ENCODE measurements at places on chromosomes 3 and 15.
A peak's percentile ranks its signal among the peaks of the same experiment; 100 is the strongest.

GRCh38 chr15:28993051-28993719 lies 107.4 kb downstream of the APBA2 start:
- DNase-seq: peak; percentile 69

- DNase-seq: no peak
These were observed 143.8 kb downstream of the GMNC start for GRCh38 chr3:190718671-190719070.

GRCh38 chr3:70517124-70517890 lies 204.9 kb upstream of the MDFIC2 start:
- no peak for DNase-seq

GRCh38 chr3:128950223-128950938 lies 43.5 kb downstream of the CFAP92 start:
- no peak for DNase-seq

DNA sequence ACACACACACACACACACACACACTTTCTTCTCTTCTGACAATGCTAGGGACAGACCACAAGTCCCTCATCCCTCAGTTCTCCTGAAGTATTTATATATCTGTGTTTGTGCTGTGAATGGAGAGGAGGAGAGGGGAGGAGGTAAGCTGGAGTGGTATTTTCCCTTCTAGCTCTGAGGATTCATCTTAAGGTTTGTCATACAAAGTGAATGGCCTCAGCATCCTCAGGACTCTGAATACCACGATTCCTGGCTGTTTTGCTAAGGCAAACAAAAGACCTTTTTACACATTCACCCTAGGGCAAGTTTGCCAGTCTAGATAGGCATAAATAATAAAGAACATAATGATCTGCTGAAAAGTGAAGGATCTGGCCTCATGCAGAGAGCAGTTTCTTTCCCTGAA lies 65.7 kb upstream of the CHMP2B start:
- no peak for DNase-seq

- DNase-seq: no peak
These were observed 95.8 kb upstream of the CCNL1 start for GRCh38 chr3:157255797-157256196.

DNA sequence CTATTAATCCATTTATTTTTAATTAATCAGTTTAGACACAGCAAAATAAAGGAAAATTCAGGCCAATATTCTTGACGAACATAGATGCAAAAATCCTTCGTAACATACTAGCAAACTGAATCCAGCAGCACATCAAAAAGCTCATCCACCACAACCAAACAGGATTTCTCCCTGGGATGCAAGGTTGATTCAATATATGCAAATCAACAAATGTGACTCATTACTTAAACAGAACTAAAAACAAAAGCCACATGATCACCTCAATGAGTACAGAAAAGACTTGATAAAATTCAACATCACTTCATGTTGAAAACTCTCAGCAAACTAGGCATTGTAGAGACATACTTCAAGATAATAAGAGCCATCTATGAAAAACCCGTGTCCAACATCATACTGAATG lies 364.1 kb upstream of the THBS1 start:
- DNase-seq: no peak

GRCh38 chr15:72205896-72206676 lies 8.5 kb upstream of the GRAMD2A start:
- DNase-seq: no peak

- DNase-seq: no peak
These were observed 3.3 kb downstream of the AMIGO3 start for GRCh38 chr3:49716169-49716568.

DNA sequence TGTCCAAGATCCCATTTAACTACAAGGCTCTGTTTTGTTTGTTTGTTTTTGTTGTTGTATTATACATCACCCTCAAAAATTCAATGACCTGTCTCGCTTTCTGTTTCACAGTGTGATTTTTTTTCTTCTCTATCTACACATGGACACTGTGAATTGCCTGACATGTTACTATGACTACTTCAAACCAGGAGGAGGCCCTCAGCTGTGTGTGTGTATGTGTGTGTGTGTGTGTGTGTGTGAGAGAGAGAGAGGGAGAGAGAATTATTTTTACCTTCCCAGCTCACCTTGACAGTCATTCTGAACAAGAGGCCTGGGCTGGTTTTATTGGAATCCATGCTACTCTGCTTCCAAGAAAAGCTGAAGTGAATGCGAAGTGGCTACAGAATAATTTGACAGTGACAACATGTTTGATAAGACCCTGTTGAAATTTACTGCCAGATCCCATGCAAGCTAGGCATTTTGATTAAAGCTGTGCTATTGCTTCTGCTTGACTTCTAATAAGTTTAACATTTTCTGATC lies 841.4 kb downstream of the NSUN3 start:
- no peak for DNase-seq

GRCh38 chr3:11077466-11077865 lies 76.8 kb upstream of the HRH1 start:
- no peak for DNase-seq

GRCh38 chr3:121175083-121175482 lies 267.1 kb downstream of the STXBP5L start:
- no peak for DNase-seq

- DNase-seq: peak; percentile 67
These were observed 26.4 kb upstream of the PDE8A start for GRCh38 chr15:84955089-84955848.

DNA sequence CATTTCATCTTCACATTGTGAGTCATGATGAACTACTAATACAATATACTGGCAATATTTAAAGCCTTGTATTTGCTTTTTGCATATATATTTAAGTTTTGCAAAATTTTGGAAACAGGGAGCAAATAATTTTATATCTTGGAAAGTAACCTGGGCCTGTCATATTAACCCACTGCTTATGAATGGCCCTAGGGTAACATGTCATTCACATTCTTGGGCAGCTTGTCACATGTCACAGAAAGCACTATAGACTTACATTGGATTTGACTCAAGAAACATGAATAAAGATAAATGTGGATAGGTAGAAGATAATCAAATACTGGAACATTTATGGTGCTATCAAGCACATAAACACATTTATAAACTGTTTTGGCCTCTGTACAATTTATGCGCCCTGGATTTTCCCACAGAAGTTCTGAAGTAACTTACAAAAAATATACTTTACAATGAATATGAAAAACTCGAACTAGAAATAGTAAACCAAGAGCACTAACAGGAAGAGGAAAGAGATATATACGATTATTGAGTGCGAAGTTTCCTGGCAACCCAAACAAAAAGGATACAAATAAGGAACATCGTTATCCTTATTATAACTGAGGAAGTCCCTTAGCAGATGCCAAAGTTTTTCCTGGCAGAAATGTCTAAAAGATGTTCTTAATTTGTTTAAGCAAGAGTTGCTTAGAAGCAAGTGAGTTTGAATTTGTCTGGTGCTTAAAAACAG lies 257.2 kb downstream of the RBMS3 start:
- DNase-seq: no peak

DNA sequence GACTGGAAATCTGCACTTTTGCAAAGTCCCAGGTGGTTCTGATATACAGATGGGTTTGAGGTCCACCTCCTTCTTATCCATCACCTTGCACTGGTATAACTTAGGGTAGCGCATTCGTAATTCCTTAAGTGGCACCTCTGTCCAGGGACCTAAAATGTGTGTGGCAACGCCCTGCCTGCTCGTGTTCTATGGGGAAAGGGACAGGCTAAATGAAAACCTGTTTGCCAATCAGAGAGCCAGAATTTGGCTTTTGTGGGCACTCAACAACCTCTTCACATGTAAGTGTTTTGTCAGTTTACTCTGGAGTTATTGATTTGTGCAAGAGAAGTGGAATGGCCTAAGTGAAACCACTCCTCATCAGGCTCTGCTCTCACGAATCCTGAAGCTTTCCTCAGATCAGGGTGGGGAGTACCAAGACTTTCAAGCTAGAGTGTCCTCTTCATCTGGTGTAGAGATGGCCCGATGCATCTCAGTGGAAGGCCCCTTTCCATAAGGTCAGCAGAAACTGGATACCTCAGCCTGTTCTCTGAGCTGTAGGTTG lies 138.3 kb downstream of the ALDH1A2 start:
- no peak for DNase-seq

DNA sequence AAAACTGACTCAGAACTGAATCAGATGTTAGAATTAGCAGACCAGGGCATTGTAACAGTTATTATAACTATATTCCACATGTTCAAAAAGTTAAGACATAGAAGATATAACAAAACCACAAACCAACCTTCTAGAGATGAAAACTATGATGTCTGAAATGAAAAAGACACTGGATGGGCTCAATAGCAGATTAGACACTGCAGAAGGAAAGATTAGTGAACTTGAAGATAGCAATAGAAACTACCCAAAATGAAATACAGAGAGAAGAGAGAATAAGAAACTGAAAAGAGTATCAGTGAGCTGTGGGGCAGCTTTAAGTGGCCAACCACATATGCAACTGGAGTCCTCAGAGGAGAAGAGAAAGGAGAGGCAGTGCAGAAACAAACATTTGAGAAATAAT lies 132.0 kb upstream of the ATP2B2 start:
- no peak for DNase-seq

DNA sequence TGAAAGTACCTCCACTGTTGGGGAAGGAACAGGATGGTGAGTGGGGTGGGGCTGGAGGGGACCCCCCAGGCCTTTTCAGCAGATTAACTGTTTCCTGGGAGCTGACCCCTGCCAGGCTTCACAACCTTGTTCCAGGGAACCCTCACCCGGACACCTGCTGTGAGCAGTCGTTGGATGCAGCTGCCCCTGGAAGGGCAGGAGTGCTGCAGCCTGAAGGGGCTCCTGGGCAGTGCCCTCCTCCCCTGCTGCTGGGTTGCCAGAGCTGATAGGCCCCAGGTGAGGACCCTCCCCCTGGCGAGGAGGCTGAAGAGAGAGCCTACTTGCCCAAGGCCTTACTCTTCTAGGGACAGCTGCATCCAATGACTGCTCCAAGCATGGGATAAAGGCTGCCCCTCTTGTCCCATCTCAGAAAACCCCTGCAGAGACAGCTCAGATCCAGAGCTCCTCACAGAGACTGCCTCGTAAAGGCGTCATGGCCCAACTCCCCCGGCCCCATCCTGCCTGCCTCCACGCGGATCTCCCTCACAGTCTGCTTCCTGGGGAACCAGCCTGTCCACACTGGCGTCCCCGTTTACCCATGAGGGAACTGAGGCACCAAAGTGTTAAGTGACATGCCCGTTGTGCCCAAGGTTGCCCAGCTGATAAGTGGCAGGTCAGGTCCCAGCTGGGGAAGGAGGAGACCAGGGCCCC lies 193.4 kb upstream of the LINGO1 start:
- DNase-seq: no peak

- DNase-seq: no peak
These were observed 2.3 kb downstream of the PEAK1 start for GRCh38 chr15:77417602-77418001.

DNA sequence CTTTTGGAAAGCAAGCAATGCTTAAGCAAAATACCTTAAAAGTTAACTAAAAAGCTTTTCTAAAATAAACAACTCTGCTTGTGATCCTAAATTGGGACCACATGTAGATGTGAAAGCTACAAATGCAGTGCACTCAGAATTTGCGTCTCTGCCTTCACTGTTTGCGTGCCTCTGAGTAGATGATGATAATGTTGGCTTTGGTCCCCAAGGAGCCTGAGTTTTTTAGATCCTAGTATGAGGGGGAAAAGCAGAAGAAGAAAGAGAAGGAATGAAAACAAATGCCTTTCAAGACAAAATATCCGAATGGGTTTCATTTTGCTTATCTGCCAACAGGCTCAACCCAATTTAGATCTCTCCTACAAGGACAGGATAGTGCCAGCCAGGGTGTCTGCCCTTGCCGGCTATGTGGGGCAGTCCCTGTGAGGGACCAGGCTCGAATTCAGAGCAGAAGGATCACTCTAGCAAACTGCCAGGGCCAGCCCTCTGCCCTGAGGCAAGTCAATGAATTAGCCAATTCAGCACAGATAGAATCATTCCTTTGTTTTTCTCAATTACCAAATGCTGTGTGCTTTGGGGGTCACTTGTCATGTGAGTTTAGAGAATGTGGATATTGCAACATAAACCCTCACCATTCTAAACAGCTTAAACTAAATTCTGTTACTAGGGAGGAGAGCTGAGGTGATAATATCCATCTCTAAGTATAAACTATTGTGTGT lies 28.5 kb downstream of the SCG5 start:
- peak; percentile 36 for DNase-seq

- no peak for DNase-seq
These were observed 1.2 kb upstream of the EIF3J start for GRCh38 chr15:44535523-44536301.

GRCh38 chr15:61063875-61064320 lies 165.2 kb downstream of the RORA start:
- DNase-seq: no peak

DNA sequence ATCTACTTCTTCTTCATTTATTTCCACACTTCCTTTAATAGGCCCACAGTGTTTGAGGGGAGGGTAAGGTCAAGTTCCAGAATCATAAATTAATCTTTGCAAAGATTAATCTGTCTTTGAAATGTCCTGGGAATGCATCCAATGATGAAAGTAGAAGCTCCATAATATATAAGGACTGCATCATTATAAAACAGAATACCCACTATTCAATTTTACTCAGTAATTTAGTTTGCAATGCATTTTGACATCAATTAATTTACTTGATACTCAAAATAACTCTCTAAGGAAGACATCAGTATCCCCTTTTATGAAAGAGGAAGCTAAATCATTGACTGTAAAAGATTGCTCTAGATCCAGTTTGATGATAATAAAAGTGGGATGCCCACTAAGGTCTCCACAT lies 777.2 kb downstream of the GRM7 start:
- no peak for DNase-seq

DNA sequence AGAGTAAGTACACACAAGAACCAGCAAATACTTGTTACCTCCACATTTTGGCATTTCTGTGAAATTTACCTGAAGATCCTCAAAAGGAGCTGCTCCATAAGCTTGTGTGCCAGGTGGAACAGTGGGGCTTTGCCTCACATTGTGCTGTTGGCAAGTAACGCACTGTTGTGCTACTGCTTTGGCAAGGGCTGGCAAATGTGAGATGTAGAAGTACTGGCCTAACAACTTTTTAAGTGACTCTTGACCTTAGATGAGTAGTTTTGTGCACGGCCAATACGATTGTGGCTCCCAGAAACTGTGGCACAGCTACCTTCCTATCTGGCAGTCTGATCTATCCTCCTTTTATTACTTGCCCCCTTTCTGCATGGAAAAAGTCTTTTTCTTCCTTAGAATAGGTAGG lies 337.0 kb downstream of the KCNH8 start:
- no peak for DNase-seq

DNA sequence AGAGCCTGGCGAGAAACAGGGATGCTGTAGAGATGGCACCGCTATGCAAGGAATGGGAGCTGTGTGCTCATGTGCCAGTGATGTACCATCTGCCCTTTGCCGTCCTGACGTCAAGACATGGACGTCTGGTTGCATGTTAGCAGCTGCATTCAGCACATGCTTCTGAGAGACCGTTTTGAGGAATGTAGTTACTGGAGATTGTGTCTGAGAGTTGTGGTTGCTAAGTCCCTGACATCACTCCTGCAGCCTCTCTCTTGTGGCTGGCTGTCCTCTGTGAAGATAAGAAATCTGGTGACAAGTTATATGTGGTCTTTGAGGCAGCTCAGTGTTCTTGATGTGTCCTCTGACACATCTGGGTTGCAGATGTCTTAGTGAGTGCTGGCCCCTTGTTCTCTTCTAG lies 165.1 kb downstream of the APBA2 start:
- DNase-seq: no peak

- DNase-seq: no peak
These were observed 142.3 kb upstream of the MEF2A start for GRCh38 chr15:99423186-99424130.

GRCh38 chr3:61828880-61829721 lies 267.7 kb downstream of the PTPRG start:
- no peak for DNase-seq

GRCh38 chr3:187398955-187399354 lies 30.8 kb downstream of the RTP4 start:
- no peak for DNase-seq

- no peak for DNase-seq
These were observed 500.5 kb downstream of the NTRK3 start for GRCh38 chr15:87756072-87756471.
